ENCODE measurements at places on chromosomes 5 and 9. TPM values are rescaled to one million over a fixed set of nuclear protein-coding genes. Genes with fewer than 3 reads are reported as not detected.
A peak's percentile ranks its signal among the peaks of the same experiment; 100 is the strongest.

- DNase-seq: no peak
- H3K4me3 ChIP-seq: peak overlapping the region; percentile 54
- H3K36me3 ChIP-seq: peaks cover 19% of the 10 kb centered on the region
- H3K27ac ChIP-seq: peak overlapping the region; percentile 30
- H3K4me1 ChIP-seq: peaks cover 6% of the 10 kb centered on the region
- H3K27me3 ChIP-seq: no peaks in the 10 kb centered on the region
These were observed 34.1 kb downstream of the SPRY4 start for GRCh38 chr5:142290577-142291299.

GRCh38 chr5:102815540-102816332 lies 60.6 kb downstream of the PAM start:
- H3K4me3 ChIP-seq: no peak overlapping the region
- no peaks in the 10 kb centered on the region for H3K36me3 ChIP-seq
- H3K27me3 ChIP-seq: no peaks in the 10 kb centered on the region
- DNase-seq: no peak
- H3K4me1 ChIP-seq: no peaks in the 10 kb centered on the region

SGTB gene
- 18.7 TPM for total RNA-seq

TOPORS gene
- 31.9 TPM for total RNA-seq

GRCh38 chr5:79020861-79021561 lies 35.9 kb upstream of the ARSB start:
- no peaks in the 10 kb centered on the region for H3K27me3 ChIP-seq
- no peak overlapping the region for H3K27ac ChIP-seq
- H3K4me3 ChIP-seq: peak overlapping the region; percentile 28
- DNase-seq: peak; percentile 52
- peaks cover 6% of the 10 kb centered on the region for H3K4me1 ChIP-seq

GRCh38 chr9:120837921-120838320 lies 4.8 kb downstream of the PSMD5 start:
- H3K4me1 ChIP-seq: no peaks in the 10 kb centered on the region
- DNase-seq: no peak
- peaks cover 29% of the 10 kb centered on the region for H3K36me3 ChIP-seq
- H3K27me3 ChIP-seq: no peaks in the 10 kb centered on the region

GRCh38 chr9:86938780-86939179 lies 8.5 kb downstream of the GAS1 start:
- H3K27ac ChIP-seq: no peak overlapping the region
- H3K4me1 ChIP-seq: peaks cover 9% of the 10 kb centered on the region
- H3K27me3 ChIP-seq: peaks cover 10% of the 10 kb centered on the region
- no peaks in the 10 kb centered on the region for H3K36me3 ChIP-seq
- H3K4me3 ChIP-seq: no peak overlapping the region

GRHPR gene
- 97.9 TPM for total RNA-seq

- H3K27ac ChIP-seq: no peak overlapping the region
- DNase-seq: no peak
- no peak overlapping the region for H3K4me3 ChIP-seq
- peaks cover 9% of the 10 kb centered on the region for H3K4me1 ChIP-seq
- H3K27me3 ChIP-seq: no peaks in the 10 kb centered on the region
These were observed 164.8 kb downstream of the EFNA5 start for GRCh38 chr5:107505763-107506534.

GRCh38 chr9:99840072-99840471 lies 18.4 kb downstream of the NR4A3 start:
- no peak overlapping the region for H3K4me3 ChIP-seq
- H3K27me3 ChIP-seq: no peaks in the 10 kb centered on the region
- H3K4me1 ChIP-seq: no peaks in the 10 kb centered on the region

GRCh38 chr5:31847354-31847753 lies 208.4 kb downstream of the PDZD2 start:
- H3K27me3 ChIP-seq: no peaks in the 10 kb centered on the region
- DNase-seq: no peak
- H3K36me3 ChIP-seq: no peaks in the 10 kb centered on the region
- no peaks in the 10 kb centered on the region for H3K4me1 ChIP-seq
- H3K27ac ChIP-seq: no peak overlapping the region

DNA sequence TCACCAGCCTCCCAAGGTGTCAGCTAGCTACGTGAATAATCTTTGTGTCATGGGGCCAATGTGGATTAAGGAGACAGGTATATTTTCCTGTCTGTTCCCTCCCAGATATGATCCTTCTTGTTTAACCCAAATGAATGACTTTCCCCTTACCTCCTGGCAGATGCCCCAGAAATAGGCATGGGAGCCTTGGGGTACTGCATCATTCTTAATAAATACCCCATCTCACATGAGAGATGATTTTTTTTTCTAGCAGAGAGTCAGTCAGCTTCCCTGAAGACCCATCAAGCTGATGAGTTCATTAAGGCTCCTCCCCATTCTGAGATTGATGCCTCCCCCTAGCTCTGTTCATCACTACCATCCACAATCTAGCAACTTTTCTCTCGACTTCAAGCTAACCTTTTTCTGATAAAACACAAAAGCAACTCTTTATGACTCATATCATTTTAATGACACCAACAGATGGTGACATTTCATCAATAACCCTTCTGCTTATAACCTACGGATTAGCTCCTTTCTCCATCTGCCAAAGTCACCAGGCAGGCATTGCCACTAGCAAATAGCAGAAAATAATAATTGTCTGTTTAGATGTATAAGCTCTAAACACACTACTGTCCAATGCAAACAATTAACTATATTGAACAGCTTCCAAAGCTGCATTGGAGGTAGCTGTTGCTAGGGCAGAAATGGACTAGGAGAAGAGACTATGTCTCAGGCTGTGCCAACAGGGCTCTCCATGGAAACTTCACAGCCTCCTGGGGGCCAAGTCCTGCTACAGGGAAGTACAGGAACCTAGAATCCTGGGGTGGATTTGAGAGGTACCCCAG lies 143.7 kb downstream of the ACER2 start:
- H3K36me3 ChIP-seq: peaks cover 19% of the 10 kb centered on the region
- H3K27ac ChIP-seq: no peak overlapping the region
- no peaks in the 10 kb centered on the region for H3K27me3 ChIP-seq
- no peak for DNase-seq

DNA sequence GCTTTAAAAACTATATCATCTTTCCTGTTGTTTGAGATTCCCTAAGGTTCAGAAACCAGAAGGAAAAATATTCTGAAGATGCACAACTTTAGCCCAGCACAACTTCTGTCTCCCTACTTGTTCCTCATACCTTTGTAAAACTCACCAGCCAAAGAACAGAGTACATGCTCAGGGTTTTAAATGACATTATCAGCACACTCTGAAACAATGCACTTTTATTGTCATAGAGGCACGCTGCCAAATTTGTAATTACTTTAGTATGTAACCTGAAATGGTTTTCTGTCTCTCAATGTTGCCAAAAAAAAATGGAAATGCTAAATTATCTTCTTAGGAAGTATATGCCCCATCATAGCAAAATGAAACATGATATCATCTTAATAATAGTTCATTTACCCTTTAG lies 383.6 kb upstream of the CDH6 start:
- no peak overlapping the region for H3K27ac ChIP-seq
- peaks cover under 1% of the 10 kb centered on the region for H3K4me1 ChIP-seq
- no peaks in the 10 kb centered on the region for H3K27me3 ChIP-seq
- no peak overlapping the region for H3K4me3 ChIP-seq
- no peak for DNase-seq
- H3K36me3 ChIP-seq: peaks cover 4% of the 10 kb centered on the region

DNA sequence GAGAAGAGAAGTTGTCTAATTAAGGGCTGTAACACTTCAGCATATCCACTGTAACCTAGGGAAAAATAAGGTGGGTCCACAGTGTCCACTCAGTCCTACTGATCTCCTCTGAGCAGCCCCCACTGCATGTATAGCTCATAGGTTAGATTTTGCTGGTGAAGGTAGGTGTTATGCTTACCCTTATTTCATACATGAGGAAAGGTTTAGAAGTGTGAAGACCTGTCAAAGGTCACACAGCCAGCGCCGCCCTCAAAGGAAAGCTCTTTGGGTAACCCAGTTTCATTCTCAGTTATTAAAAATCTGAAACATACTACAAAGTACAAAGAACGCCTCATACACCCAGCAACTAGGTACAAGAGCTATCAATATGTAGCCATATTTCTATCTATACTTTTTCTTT lies 87.2 kb downstream of the TLE4 start:
- H3K36me3 ChIP-seq: peaks cover 8% of the 10 kb centered on the region
- peaks cover 11% of the 10 kb centered on the region for H3K4me1 ChIP-seq
- no peak overlapping the region for H3K4me3 ChIP-seq

SURF4 gene
- 148 TPM for total RNA-seq

PCDHGB1 gene
- total RNA-seq: 5.2 TPM

FUT7 gene
- total RNA-seq: not detected

NOTCH1 gene
- 71.6 TPM for total RNA-seq

- H3K27ac ChIP-seq: no peak overlapping the region
- no peaks in the 10 kb centered on the region for H3K36me3 ChIP-seq
- DNase-seq: no peak
- H3K27me3 ChIP-seq: no peaks in the 10 kb centered on the region
These were observed 2.1 kb upstream of the SH3RF2 start for GRCh38 chr5:145934276-145934675.

GRCh38 chr5:10734037-10734709 lies 26.9 kb downstream of the DAP start:
- H3K27me3 ChIP-seq: no peaks in the 10 kb centered on the region
- no peaks in the 10 kb centered on the region for H3K4me1 ChIP-seq
- H3K27ac ChIP-seq: no peak overlapping the region

SOHLH1 gene
- not detected for total RNA-seq

GRCh38 chr9:108889649-108890067 lies 27.6 kb downstream of the ACTL7A start:
- no peak overlapping the region for H3K4me3 ChIP-seq
- no peaks in the 10 kb centered on the region for H3K27me3 ChIP-seq
- H3K36me3 ChIP-seq: peaks cover 39% of the 10 kb centered on the region
- DNase-seq: no peak
- no peaks in the 10 kb centered on the region for H3K4me1 ChIP-seq
- no peak overlapping the region for H3K27ac ChIP-seq

DNA sequence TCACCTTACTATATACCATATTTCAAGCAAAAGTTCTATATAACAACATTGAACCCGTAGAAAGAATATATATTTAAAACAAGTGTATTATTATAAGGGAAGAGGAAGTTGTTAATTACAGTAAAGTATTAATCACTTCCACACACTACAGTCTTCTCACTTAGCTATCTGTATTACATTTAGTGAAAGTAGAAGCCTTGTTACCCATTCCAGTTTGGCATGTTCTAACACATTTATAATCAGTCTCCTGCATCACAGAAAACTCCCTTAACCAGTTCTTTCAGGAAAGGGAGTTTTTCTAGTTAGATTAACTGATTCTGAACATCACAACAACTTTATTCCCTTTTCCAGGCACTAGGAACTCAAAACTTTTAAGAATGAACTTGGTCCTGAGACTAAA lies 6.9 kb downstream of the RAB14 start:
- H3K27me3 ChIP-seq: no peaks in the 10 kb centered on the region
- H3K4me1 ChIP-seq: no peaks in the 10 kb centered on the region
- H3K36me3 ChIP-seq: 0 out of 3 replicates have a peak, but pooled peaks cover 1% of the 10 kb centered on the region
- H3K4me3 ChIP-seq: no peak overlapping the region

- no peaks in the 10 kb centered on the region for H3K36me3 ChIP-seq
- H3K27me3 ChIP-seq: no peaks in the 10 kb centered on the region
- H3K4me3 ChIP-seq: no peak overlapping the region
- no peak overlapping the region for H3K27ac ChIP-seq
These were observed 717.4 kb downstream of the NR2F1-AS1 start for GRCh38 chr5:92863666-92864065.

GRCh38 chr5:10138395-10139057 lies 111.2 kb downstream of the ATPSCKMT start:
- no peaks in the 10 kb centered on the region for H3K36me3 ChIP-seq
- DNase-seq: no peak
- H3K4me3 ChIP-seq: no peak overlapping the region

FABP6 gene
- total RNA-seq: 6.2 TPM

DNA sequence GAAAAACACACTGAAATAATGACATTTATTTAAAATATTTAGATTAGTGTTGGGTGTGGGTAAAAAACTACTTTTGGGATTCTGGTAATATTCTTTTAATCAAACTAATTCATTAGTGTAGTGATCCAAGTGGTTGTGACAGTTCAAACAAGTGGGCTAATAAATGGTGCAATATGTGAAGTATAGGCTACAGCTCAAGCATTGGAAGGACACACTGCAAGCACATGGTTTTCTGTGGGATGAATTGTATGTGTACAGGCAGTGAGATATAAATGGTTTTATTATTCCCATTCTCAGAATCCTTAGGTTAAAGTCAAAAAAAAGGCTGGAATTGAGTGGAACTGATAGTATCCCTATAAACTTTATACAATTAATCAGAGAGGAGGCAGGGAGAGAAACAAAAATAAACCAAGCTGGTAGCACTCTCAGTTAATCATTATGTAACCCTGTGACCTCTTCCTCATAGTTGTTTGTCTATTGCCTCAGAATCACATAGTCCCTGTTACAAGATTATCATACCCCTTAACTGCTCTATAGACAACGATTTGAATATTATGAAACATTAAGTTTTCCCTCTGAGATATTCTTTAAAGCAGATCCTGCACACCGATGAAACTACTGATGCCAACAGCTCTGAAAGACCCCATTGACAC lies 1755.4 kb upstream of the ACO1 start:
- no peaks in the 10 kb centered on the region for H3K36me3 ChIP-seq
- H3K27me3 ChIP-seq: no peaks in the 10 kb centered on the region
- DNase-seq: no peak
- H3K4me3 ChIP-seq: no peak overlapping the region

- H3K27ac ChIP-seq: no peak overlapping the region
- no peak for DNase-seq
- H3K36me3 ChIP-seq: no peaks in the 10 kb centered on the region
These were observed 820.5 kb downstream of the PTPRD start for GRCh38 chr9:9792144-9792857.

MYOZ3 gene
- 18.1 TPM for total RNA-seq

CARTPT gene
- not detected for total RNA-seq

DNA sequence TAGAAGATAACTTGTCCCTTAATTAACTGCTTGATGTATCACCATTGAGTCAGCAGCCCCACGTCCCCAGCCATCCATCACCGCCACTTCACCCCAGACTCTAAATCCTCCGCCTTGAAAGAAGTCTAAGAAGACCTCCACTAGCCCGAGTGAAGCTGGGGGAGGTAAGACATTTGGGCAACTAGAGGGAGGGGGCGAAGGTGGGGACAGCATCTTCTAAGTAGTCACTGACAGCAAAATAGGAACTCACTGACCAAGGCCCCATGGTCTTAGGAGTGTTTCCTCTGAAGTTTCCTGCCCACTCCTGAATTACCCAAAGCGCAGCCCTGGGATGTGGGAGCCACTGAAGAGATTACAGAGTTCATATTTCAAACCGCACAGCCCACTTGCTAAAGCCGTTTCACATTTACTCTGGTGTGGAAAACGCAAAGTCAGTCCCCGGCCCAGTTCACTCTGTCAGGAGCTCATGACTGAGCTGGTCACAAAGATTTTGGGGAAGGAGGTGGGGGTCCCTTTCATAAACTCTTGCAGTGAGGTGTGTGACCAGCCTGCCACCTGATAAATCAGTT lies 107.4 kb downstream of the LHFPL2 start:
- peaks cover 17% of the 10 kb centered on the region for H3K4me1 ChIP-seq
- H3K4me3 ChIP-seq: no peak overlapping the region
- no peaks in the 10 kb centered on the region for H3K27me3 ChIP-seq
- no peak overlapping the region for H3K27ac ChIP-seq
- peaks cover 12% of the 10 kb centered on the region for H3K36me3 ChIP-seq
- no peak for DNase-seq

C5orf63 gene
- 1.2 TPM for total RNA-seq

GRCh38 chr5:67465537-67466207 lies 269.1 kb upstream of the CD180 start:
- no peak overlapping the region for H3K27ac ChIP-seq
- no peak for DNase-seq
- H3K4me1 ChIP-seq: no peaks in the 10 kb centered on the region
- no peaks in the 10 kb centered on the region for H3K36me3 ChIP-seq
- H3K4me3 ChIP-seq: no peak overlapping the region
- no peaks in the 10 kb centered on the region for H3K27me3 ChIP-seq

Measured in H9 (cell line).